ENCODE measurements at places on chromosomes 3 and 15.

DNA sequence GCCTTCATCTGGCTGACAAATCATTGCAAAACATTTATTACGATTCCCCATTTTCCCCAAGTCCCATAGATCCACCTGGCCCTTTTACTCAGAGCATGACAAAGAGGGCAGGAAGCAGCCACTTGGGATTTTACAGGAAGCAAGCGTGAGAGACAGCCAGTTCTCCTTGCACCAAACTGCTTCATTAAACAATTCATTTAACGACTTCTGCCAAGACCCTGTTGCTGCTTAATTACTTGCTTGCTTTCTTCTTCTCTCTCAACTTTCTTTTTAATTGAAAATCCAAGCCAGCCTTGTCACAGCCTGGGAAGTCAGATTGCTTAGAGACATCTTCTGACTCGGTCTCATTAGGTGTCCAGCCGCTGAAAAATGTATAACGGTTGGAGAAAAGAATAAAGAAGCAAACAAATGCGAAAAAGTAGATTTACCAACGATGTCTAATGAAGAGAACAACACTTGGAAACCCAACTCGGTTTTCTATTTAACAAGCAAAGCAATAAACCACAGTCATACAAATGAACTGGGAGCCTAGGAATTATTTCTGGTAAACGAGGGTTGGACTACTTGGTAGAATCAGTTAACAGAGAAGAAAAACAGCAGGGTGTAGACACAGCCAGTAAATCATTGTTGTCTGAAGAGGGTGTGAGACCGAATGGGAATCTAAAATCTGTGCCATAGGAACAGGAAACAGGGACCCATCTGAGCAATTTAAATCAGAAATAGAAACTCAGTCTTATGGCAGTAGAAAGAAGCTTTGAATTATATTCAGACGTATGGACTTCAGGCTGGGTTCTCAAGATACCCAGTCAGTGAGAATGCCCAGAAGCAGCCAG is 298.3 kb downstream of the LRRC3B start:
- DNase-seq = no peak

DNA sequence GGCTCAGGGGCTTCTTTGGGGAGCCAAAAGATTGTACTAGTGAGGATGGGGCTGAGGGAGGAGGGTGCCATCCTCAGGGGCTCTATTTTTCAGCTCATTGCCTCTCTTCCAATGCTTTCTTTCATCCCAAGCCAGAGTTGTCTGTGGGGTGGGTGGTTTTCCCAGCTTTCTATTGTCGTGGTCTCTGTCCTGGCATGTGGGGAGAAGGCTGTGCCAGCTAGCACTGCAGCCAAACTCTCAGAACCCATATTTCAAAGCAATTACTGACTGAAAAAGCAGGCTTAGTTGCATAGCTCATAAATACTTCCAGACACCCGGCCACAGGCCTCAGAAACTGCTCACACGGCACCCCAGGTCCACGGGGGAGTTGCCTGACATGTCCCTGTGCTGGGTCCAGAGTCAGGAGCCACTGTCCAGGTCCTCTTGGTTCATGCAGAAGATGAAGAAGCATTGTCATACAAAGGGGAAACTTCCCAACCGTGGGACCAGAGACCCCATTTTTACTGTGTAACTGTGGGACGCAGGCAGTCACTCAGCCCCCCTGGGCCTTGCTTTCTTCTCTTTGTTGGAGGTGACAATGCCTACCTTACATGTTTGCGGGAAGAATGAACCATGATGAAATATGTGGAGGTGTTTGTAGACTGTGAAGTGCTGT is 27.6 kb downstream of the FGD5 start:
- DNase-seq = no peak

- DNase-seq = no peak
Observed at GRCh38 chr3:73480187-73480672, 144.5 kb downstream of the PDZRN3 start.

DNA sequence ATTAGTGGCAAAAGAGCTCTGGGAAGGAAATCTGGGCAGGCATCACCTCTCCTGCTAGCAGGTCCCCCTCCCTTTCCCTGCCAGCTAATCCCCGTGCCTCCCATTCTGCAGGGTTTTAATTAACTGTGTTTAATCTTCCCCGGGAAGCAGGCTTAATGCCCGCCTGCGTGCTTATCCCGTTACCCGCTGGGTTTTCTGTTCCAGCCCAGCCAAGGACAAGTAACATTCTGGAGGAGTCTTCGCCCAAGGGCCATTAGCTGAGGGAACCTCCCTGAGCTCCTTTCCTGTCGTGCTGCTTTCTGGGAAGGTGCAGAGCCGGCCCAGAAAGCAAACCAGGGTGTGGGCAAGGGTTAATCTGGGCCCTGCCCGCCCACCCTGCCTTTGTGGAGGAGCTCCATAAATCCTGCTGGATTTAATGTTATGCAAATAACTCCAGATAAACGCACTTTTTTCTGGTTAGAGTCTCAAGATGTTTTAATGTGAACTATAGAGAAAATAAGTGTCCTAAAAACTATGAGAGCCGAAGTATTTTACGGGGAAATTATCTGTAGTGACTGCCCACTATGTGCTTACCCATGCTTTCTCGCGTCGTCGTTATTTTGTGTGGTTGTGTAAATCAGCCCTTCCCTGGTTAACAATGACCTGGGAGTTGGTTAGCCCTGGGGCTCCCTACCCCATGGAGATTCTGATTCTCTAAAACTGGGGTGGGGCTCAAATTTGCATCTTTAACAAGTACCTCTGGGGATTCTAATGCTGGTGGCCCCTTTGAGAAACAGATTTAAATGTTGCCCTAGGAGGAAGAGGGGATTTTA is 25.9 kb downstream of the TRIM71 start:
- DNase-seq = no peak

DNA sequence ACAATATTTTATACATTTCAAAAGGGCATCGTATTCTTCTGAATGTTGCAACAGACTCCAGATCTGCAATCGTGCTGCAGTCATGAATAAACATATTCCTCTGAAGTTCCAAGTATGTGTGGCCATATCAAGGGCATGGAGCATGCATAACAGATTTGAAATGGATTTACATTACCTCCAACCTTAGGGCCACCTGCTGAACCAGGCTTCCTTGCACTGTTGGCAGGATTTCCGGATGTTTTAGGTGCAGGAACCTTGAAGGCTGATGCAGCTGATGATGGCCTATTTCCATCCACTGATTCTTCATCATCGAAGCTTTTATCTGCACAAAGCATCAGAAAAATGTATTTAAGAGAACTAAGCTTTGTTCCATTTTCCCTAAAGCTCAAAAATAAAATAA is 73.5 kb downstream of the CLASP2 start:
- no peak for DNase-seq

DNA sequence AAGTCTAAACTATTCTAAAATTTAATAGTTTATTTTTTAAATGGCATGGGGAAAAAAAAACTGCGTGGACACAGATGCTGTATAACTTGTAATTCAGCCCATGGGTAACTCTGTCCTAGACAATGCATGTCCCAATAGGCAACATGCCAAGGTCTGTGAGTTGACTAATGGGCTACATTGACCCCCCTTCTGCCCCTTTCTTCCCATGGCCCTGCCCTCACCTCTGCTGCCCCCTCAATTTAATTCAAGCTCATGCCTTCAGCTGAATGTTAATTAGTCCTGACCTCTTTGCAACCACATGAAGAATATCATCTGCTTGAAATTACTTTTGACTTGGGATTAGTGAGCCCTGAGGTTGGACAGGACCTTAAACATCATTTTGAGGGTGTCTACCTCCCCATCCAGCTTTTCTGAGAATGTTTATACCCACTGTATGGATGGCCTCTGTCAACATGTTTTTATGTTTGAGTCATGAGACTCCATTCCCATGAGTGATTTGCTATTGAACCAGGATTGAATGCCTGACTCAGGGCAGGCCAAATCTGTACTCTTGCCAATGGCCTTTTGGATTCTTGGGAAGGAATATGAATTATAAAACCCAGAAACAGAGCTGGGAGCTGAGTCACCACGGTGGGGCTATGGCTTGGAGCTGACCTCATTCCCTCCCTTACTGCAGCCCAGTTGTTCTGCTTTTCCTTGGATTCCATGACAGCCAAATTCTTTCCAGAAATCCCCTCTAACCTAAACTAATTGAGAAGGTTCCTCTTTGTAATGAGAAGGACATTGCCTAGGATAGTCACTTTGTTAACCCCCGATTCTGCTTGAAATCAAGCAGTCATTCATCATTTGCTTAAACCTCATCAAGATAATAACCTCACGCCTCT is 33.5 kb upstream of the PDE8A start:
- DNase-seq = no peak

DNA sequence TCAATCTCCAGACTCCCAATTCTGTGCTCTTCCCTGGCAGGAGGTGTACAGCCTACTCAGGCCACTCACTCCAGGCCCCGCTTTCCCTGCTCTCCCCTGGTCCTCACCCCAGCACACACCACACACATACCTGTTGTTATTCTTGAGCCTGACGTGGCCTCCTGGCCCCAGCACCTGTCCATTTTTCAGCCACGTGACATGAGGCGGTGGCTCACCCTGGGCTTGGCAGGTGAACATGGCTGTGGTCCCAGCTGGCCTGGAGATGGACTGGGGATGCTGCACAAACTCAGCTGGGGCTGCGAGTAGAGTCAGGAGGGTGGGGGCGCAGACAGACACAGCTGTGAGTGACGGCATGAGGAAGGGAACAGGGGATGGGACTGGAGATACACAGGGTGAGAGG is 27.3 kb downstream of the RNU5B-1 start:
- no peak for DNase-seq

DNA sequence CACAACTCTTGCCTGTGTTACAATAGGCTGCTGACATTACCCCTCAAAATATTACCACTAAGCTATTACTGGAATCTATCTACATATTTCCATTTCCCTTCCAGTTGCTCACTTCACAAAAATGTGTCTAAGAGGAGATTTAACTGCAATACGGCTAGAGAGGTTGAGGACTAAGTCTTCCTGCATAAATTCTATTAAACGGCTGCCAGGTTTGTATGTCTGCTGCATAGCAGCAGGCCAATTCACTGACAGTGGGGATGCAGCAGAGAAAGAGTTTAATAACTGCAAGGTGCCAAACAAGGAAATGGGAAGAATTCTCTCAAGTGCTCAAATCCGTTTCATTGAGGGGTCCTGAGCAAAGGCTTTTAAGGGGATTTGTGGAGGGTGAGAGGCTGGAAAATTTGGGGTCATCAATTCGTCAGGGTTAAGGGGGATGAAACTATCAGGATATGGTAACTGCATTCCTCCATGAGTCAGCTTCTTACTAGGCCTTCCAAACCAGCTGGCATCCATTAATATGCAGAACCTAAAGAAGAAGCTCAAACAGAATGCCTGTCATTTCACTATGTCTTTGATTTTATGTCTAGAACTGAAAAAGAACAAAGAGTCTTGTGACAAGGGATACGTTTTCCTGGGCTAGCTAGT is 675.6 kb downstream of the TBL1XR1 start:
- DNase-seq = no peak

DNA sequence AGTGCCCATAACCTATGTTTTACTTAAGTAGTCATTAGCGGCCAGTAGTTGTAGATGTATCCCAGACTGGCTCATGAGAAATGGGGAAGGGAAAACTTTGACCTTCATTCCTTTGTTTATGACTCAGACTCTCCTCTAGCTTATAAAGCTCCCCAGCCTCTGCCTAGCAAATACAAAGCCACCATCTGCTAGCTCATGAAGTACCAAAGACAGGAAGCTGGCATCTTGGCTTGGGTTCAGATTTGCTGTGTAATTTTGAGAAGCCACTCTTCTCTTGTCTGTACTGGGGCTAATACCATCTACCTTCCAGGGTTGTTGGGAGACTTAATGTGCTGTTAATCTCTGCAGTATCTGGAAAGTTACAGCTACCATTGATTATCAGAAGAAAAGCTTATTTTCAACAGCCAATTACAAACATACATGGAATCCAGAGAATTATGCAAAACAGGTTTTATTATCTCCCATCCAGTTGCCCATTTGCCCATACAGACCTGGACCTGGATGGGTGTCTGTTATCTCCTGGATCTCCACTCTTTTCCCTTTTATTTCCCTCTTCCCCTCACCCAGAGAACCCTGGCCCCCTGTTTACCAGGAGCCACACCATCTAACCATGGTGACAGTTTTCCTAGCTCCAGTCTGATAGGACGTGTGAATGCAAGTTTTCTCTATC is 153.8 kb downstream of the SEMA6D start:
- no peak for DNase-seq

DNA sequence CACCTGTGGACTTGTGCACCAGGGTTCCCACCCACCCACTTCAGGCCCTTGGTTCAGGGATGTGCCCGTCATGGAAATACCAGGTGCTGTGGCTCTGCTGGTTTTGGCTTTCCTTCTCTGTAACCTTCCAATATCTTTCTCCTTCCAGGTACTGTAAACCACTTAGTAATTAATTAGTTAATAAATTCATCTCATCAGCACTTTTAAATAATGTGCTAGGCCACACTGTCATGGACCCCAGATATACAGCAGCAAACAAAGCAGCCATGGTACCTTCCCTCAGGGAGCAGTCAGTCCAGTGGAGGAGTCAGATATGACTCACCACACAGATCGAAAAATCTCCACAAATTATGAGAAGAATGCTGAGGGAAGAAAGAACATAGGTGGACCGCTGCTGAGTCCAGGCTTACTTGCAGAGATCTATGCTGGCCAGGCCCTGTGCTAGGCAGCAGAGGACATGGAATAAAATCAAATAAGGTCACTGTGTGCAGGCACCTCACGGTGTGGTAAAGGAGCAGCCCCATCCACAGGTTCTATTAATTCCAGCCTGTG is 6.8 kb upstream of the GATA2 start:
- DNase-seq = no peak

DNA sequence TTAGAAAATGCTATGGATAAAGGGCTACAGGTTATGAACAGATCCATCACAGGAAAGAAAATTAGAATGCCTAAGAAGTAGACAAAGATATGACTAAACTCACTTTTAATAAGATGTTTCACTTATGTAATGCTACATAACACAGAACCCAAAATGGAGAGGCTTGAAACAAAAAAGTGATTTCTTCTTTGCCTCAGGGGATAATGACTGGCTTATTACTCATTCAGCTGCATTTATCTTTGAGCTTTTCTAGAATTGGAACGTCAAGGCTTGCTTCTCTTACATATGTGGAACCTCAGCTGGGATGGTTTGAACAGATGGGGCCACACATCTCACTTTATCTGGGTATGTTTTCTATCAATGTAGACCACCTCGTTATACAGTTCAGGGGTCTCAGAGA is 120.6 kb upstream of the EPHA3 start:
- DNase-seq = no peak

- DNase-seq = no peak
Observed at GRCh38 chr15:76169911-76170800, 110.4 kb downstream of the TMEM266 start.

- no peak for DNase-seq
Observed at GRCh38 chr3:63807961-63808565, 11.0 kb upstream of the C3orf49 start.

DNA sequence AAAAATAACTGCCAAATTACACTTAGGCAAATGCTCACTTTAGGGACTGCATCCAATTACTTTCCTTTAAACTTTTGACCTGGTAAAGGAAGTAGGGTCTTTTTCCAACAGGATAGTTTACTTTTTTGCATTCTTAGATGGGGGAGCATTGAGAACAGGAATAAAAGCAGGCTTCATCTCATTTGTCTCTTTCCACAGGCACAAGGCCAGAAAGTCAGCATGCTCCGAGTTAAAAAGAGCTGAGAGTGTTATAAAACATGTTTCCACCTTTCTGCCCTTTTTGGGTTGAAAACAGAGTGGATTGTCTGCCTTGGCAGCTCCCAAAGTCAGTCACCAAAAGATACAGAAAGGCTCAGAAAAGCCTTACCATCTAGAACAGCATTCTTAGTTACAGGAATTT is 404.9 kb upstream of the ALCAM start:
- DNase-seq = no peak
